ENCODE measurements at places on chromosomes 11 and 22. TPM values are rescaled to one million over a fixed set of nuclear protein-coding genes. Genes with fewer than 3 reads are reported as not detected.

- H3K36me3 ChIP-seq: no peaks in the 10 kb centered on the region
- no peaks in the 10 kb centered on the region for H3K4me1 ChIP-seq
- H3K27ac ChIP-seq: no peak overlapping the region
Observed at GRCh38 chr11:68687311-68687710, 3.0 kb downstream of the GAL start.

DNA sequence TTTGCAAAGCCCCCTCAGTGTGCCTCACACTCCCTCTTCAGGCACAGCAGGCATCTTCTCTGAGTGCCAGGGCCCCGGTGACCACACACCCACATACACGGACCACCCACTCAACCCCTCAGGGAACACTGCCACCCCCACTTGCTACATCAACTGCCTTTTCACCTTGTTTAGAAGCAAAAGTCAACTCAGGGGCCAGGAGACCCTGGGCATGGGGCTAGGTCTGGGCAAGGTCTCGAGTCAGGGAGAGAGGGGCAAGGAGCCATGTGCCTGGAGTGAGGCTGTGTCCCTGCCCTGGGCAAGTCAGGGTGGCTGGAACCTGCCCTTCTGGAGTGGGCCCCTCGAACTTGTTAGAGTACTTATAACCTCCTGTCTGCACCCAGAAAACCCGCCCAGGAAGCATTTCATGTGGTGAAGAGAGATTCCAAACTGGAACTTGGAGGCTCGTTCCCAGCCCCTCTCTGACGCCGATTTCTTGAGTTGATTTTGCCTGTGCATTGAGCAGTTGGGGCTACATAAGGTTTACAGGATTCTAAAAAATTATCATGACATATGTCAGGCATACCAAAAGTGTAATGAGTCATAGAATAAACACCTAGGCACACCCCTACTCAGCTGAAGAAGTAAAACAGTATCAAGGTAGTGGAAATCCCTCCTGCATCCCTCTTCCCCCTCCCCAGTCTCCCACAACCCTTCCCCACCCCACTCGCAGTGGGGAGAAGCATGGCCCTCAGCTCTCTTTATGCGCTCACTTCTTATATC, 74.3 kb downstream of the MYEOV start:
- H3K36me3 ChIP-seq: peaks cover 5% of the 10 kb centered on the region
- no peak for DNase-seq
- H3K27ac ChIP-seq: no peak overlapping the region
- no peaks in the 10 kb centered on the region for H3K27me3 ChIP-seq

- no peak for DNase-seq
- no peak overlapping the region for H3K4me3 ChIP-seq
- peaks cover 11% of the 10 kb centered on the region for H3K4me1 ChIP-seq
- no peaks in the 10 kb centered on the region for H3K36me3 ChIP-seq
- H3K27ac ChIP-seq: no peak overlapping the region
- no peaks in the 10 kb centered on the region for H3K27me3 ChIP-seq
Observed at GRCh38 chr11:133928628-133929059, 28.1 kb downstream of the IGSF9B start.

GRCh38 chr11:1519028-1520010, 32.7 kb upstream of the MOB2 start:
- H3K36me3 ChIP-seq: no peaks in the 10 kb centered on the region
- no peaks in the 10 kb centered on the region for H3K27me3 ChIP-seq
- DNase-seq: no peak
- H3K4me1 ChIP-seq: peaks cover 12% of the 10 kb centered on the region

DNA sequence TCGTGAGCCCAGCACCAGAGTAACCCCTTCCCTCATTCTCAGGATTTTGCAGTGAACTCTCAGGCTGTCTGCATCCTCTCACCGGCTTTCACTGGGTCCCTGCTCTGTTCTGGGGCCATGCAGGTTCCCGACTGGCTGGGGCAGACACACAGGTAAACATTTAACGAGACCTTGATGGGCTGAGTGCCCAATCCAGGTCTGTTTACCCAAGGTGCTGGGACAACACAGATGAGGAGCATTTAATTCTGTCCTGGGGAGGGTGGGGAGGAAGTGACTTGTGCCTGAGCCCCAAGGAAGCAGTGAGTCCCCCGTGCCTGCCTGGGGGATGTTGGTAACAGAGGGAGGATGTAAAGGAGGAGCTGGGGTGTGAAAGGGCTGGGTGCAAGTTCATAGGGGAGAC, 4.4 kb downstream of the BIK start:
- no peak overlapping the region for H3K4me3 ChIP-seq
- H3K4me1 ChIP-seq: peaks cover 20% of the 10 kb centered on the region
- no peak overlapping the region for H3K27ac ChIP-seq
- H3K36me3 ChIP-seq: no peaks in the 10 kb centered on the region

DNA sequence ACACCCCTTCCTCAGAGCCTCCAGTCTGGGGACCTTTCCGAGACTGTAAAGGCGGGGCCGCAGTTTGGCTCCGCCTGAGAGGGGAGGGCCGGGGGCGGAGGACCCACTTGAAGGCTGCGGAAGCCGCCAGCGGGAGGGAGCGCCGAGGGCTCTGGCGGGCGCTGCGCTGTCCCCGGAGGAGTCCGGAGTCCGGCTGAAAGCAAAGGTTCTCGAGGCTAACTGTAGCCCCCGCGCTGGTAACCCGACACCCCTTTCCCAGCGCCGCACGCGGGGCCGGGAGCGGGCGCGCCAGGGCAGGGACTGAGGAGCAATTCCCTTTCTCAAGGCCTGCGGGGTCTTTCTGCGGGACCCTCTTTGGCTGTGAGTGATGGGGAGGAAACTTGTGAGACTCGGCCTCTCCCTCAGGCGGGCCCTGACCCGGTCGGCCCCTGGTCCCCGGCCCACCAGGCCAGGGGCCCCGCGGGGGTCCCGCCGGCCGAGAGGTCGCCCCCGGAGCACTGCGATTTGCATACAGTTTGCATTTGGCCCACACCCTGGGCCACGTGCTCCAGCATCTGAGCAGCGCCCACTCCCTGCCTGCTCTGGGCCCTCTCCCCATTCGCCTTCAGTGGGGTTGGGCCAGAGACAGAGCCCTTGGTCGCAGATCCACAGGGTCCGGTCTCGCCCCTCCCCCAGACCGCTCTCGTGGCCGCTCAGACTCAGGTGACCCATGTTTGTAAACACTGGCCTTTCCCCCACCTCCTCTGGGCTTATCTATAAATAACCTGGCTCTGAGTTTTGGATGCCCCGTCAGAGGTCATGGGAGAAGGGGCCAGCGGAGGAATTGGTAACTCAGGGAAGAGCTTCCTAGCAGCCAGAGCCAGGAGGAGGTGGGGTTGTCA, 519 bp upstream of the ART5 start:
- H3K27me3 ChIP-seq: peaks cover 14% of the 10 kb centered on the region
- peak overlapping the region; percentile 95 for H3K27ac ChIP-seq
- H3K4me1 ChIP-seq: peaks cover 5% of the 10 kb centered on the region
- H3K36me3 ChIP-seq: no peaks in the 10 kb centered on the region

GRCh38 chr11:122115524-122116379, at the start of gene BLID:
Gene BLID, minus strand, starts transcription at chr11:122116215. Its CDS starts 293 bp downstream, at chr11:122115922.
- peak; percentile 47 for DNase-seq
- H3K4me3 ChIP-seq: no peak within 1 kb of the TSS
- H3K27me3 ChIP-seq: no peaks in the 10 kb centered on the region
- no peak within 1 kb of the TSS for H3K27ac ChIP-seq
- peaks cover 6% of the 10 kb centered on the region for H3K4me1 ChIP-seq

DNA sequence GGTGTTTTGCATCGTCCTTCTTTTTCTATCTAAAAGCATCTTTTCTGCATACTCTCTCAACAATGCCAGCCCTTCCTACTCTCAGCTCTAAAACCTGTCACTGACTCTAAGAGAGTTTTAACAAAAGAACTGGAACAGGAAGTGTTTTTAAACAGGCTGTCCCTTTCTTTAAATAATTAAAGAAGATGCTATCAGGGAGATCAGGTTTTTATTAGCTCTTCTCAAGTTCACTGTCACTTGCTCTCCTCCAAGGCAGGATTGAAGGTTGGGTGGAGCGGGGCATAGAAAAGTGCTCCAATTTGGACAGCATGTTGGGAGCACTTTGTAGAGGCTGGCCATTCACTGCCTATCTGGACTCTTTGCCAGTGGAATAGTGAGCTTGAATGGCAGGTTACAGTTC, 56.4 kb upstream of the BARX2 start:
- peak overlapping the region; percentile 3 for H3K4me3 ChIP-seq
- DNase-seq: no peak
- no peaks in the 10 kb centered on the region for H3K27me3 ChIP-seq
- no peaks in the 10 kb centered on the region for H3K36me3 ChIP-seq

DNA sequence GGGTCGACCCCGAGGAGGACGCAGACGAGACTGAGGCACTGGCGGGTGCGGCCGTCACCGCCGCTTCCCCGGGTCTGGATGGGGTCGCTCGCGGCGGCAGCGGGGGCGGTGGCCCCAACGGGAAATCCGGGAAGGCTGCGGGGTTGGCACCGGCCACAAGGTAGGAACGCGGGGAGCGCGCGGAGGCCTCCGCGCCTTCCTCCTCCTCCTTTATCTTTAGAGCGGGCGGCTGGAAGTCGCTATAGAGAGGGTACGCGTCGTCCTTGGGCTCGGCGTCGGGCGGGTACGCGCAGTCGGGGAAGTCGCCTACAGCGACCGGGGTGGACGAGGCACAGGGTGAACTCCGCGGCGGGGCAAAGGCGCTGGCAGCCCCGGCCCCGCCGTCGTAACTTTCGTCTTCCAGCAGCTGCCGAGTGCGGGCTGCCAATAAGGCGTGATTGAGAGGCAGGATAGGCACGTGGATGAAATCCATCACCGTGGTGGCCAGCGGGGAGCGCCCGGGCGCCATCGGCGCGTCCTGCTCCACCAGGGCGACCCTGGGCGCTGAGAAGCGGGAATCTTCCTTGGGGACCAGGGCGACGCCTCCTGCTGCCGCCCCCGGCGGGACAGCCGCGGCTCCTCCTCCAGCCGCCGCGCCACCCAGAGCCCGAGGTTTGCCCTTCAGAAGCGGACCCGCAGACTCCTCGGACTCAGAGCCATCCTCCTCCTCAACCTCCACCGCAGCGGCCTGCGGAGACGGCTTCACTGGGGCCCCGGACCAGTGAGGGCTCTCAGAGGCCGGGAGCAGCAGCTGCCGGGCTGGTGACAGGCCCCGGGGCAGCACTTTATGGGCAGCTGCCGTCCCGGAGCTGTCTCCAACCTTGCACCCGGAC, 1.7 kb downstream of the PGR start:
- no peak overlapping the region for H3K27ac ChIP-seq
- peaks cover 94% of the 10 kb centered on the region for H3K27me3 ChIP-seq
- peak overlapping the region; percentile 76 for H3K4me3 ChIP-seq
- peaks cover 11% of the 10 kb centered on the region for H3K4me1 ChIP-seq

- peaks cover 21% of the 10 kb centered on the region for H3K4me1 ChIP-seq
- H3K27ac ChIP-seq: no peak overlapping the region
- H3K4me3 ChIP-seq: no peak overlapping the region
- H3K27me3 ChIP-seq: no peaks in the 10 kb centered on the region
- DNase-seq: no peak
- H3K36me3 ChIP-seq: peaks cover 10% of the 10 kb centered on the region
Observed at GRCh38 chr22:32509045-32509444, 34.4 kb downstream of the FBXO7 start.

- no peak overlapping the region for H3K4me3 ChIP-seq
- no peak for DNase-seq
- no peak overlapping the region for H3K27ac ChIP-seq
- no peaks in the 10 kb centered on the region for H3K4me1 ChIP-seq
Observed at GRCh38 chr22:36745301-36745995, 30.5 kb downstream of the IFT27 start.

DNA sequence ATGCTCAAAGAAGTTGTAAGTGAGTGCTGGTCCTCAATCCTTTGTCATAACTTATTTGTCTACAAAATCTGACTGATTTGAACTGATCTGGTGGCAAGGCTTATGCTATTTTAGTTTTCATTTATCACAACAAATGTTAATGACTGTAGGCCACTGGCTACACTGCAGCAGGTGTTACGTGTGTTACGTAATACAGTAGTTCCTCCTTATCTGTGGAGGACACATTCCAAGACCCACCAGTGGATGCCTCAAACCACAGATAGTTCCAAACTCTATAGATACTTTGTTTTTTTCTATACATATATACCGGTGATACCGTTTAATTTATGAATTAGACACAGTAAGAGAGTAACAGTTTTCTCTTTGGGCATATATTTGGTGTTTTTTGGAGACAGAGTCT, 7.0 kb downstream of the MADD start:
- peaks cover 15% of the 10 kb centered on the region for H3K4me1 ChIP-seq
- H3K27me3 ChIP-seq: no peaks in the 10 kb centered on the region
- H3K27ac ChIP-seq: no peak overlapping the region
- no peak for DNase-seq

DNA sequence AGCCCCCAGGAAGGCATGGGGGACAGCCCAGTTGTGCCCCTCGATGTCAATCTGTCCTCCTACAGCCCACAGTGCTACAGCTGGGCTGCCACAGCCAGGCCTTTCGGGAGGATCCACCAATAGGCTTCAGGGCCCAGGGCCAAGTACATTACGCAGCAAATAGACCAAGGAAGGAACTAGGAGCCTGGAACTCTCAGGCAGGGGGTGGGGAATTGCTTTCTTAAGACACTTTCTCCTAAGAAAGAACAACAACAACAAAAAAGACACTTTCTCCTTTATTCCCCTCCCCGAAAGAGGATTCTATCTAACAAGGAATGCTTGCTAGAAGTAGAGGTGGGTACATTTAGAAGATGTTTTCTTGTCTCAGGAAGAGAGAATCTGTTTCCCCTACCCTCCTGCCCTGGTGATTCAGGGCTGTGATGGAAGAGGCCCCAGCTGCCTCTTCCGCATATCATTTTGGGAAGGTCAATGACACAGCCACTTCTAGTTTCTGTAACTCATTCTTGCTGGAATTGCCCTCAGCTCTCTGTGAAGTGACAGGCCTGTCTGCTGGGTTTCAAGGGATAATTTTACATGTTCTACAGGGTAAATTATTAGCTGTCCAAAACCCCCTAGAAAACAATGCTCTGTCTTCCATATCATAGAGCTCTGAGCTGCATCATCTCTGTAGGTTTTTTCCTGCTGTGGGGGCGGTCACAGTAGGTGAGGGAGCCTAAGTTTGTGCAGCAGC, 6.0 kb upstream of the MALAT1 start:
- peak overlapping the region; percentile 84 for H3K27ac ChIP-seq
- H3K4me3 ChIP-seq: peak overlapping the region; percentile 85
- no peak for DNase-seq
- H3K36me3 ChIP-seq: no peaks in the 10 kb centered on the region
- peaks cover 85% of the 10 kb centered on the region for H3K4me1 ChIP-seq

DNA sequence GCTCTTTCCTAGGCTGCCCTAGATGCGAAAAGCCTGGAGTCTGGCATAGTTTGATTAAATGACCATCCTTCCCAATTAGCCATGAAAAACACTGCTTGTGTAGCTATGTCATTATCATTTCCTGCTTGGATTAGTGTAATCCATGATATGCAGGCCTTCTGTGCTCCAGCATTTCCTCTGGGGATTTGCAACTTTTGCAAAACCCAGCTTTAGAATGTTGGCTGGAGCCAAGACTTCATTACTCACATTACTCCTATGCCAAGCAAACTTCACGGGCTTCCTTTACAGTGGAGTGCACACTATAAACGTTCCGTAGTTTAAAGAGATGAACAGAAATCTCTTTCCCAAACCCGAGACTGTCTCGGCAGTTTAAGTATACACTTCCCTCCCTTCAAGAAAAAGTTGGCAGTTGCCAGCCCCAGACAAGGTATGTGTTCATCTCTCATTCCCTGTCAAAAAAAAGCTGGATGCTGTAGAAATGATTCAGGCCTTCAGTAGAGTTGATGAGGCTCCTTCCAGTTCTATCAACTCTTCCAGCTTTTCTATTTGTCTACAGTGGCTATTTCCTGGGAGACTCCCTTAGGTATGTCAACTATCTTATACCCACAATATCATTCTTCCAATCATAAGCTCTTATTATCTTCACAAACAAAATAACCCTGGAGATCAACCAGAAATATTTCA, 180.0 kb downstream of the MAML2 start:
- no peak overlapping the region for H3K4me3 ChIP-seq
- DNase-seq: no peak
- H3K36me3 ChIP-seq: no peaks in the 10 kb centered on the region
- no peaks in the 10 kb centered on the region for H3K27me3 ChIP-seq
- H3K27ac ChIP-seq: no peak overlapping the region

HOATZ gene
- total RNA-seq: not detected

TTC36 gene
- total RNA-seq: 1.1 TPM

XNDC1N gene
- 12.9 TPM for total RNA-seq
